ENCODE measurements at places on chromosomes 6 and 20.

DNA sequence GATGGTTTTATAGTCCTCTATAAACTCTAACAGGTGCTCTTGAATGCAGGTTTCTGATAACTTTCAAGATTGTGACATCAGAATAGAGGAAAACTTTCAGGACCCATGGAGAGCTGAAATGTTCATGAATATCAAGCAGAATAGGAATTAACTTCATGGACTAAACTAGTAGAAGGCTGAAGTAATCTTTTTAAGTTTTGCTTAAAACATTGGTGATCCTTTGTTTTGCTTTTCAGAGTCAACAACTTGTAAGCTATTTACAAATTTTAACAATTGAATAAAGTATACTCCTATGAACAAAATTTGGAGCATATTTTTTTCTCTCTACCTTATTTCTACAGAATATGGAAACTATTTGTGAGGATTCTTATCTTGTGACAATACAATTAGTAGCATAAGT lies 25.2 kb upstream of the GOPC start:
- no peak for DNase-seq

GRCh38 chr6:4413073-4413472 lies 277.7 kb upstream of the ECI2 start:
- DNase-seq = no peak

- DNase-seq = no peak
Measured at GRCh38 chr6:15912505-15913400, 216.1 kb upstream of the MYLIP start.

DNA sequence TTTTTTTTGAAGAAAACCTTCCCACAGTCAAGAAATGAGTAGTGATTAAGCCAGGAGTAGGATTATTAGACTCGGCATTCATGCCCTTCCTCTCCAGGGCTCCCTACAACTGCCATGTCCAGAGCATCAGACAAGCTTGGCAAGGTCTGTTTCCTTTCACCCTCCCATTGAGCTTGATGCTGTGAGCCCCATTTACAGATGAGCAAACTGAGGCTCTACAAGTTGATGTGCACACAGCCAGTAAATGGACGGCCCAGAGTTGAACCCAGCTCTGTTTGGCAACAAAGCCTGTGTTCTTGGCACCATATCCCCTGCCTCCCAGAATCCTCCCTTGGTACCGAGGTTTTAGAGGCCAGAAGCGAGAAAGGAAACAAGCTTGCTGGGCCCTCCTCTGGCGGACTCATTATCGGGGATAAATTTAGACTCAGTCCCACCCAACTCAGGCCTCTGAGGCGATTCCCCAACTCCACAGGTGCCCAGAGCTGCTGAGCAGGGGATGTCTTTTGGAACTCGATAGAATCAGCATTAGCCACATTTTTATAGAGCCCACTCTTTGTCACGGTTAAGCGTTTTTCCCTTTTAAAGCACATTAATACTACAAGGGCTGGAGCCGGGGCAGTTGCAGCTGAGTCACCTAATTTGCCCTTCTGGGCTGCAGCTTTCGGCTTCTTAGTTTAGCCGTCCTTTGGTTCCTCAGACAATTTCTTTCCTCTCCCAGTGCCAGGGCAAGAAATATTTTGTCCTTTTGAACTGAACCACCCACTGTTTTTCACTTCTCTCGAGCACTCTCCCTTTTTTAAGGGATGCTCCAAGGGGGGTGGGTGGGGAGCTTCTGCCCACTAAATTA lies 23.0 kb upstream of the NFATC2 start:
- no peak for DNase-seq

GRCh38 chr6:125729983-125730382 lies 19.4 kb upstream of the HEY2 start:
- no peak for DNase-seq

- no peak for DNase-seq
Measured at GRCh38 chr6:51472745-51473487, 614.5 kb downstream of the PKHD1 start.

DNA sequence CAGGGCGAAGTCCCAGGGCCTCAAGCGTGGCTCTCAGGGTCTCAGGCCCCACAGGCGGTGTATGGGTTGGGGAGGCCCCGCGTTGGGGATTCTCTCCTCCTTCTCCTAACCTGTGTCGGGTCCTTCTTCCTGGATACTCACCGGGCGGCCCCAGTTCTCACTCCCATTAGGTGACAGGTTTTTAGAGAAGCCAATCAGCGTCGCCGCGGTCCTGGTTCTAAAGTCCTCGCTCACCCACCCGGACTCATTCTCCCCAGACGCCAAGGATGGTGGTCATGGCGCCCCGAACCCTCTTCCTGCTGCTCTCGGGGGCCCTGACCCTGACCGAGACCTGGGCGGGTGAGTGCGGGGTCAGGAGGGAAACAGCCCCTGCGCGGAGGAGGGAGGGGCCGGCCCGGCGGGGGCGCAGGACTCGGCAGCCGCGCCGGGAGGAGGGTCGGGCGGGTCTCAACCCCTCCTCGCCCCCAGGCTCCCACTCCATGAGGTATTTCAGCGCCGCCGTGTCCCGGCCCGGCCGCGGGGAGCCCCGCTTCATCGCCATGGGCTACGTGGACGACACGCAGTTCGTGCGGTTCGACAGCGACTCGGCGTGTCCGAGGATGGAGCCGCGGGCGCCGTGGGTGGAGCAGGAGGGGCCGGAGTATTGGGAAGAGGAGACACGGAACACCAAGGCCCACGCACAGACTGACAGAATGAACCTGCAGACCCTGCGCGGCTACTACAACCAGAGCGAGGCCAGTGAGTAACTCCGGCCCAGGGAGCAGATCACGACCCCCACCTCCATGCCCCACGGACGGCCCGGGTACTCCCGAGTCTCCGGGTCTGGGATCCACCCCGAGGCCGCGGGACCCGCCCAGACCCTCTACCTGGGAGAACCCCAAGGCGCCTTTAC lies at the start of gene HLA-G:
TSS of gene HLA-G (plus strand) at position 247 of the 892 bp plus-strand sequence. CDS start at position 267, 20 bp downstream.
- DNase-seq = no peak

DNA sequence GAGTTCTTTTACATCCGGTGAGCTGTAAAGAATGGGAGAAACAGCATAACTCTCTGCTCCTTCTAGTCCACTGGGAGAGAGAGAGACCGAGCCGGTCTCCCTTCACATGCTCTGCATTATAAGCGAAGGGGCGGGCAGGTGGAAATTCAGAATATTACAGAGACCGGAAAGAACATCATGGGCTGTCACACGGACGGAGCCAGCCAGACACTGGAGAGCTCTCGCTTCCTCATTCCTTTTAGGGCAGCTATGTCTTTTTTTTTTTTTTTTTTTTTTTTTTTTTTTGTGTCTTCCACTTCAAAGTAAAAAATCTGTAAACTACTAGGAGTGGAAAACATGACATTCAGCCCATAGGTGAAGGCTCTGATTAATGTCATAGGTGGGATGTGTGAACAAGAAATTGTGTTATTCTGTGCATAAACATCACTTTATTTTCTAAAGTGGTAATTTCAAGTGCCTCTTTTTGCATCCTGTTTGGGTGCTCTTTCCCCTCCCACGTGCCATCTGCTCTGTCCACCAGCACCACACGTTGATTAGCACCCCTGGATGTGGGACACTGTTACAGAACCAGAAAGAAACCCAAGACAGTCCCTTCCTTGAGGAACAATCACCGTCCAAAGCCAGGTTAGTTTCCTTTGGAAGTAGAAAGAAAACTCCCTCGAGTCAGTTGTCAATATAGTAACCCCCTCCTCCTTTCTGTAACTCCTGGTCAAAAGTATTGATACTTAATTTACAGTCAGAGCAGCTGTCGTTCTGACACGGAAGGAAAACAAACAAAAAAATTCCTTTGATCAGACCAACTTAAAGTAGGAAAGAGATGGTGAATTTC lies at the start of gene TAGAP:
TSS of gene TAGAP (minus strand) at position 93 of the 829 bp plus-strand sequence. CDS start 845 bp downstream, outside the sequence.
- no peak for DNase-seq

- no peak for DNase-seq
Measured at GRCh38 chr6:107634324-107635056, 144.6 kb downstream of the SOBP start.

DNA sequence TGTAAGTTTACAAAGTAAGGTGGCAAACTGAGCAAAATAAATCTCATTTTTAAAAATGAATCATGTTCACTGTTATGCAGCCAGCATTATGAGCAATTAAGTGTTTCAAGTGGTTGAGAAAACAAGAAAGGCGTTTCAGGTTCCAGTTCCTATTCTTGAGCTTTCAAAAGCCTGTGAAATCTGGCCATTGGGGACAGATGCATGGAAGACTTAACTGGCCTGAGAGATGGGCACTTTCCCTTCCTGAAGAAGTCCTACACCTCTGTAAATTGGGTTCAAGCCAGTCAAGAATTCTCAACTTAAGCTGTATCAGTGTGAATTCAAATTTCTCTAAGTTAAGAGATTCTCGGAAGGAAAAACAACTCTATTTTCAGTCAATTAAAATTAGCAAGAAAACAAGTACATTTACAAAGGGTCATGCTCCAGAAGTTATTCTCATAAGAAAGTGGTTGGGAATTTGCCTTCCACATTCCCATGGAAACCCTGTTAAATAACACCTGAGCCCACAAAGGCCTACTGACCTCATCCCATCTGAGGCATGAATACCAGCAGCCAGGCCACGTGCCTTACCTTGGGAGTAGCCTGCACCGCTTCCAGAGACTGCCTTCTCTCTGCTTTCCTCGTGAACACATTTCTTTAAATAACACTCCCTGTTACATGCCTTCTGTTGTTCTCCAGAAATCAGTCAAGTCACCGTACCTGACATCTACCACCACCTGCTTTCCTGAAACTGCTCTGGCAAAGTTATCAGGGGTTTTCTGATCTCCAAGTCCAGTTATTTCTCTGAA lies 19.4 kb downstream of the MAP3K5 start:
- no peak for DNase-seq

- DNase-seq = no peak
Measured at GRCh38 chr6:149405823-149406765, 6.0 kb downstream of the SUMO4 start.

- DNase-seq = no peak
Measured at GRCh38 chr6:160960839-160961238, 30.7 kb upstream of the MAP3K4 start.

- no peak for DNase-seq
Measured at GRCh38 chr6:63549076-63549475, 23.2 kb upstream of the LOC128125822 start.

GRCh38 chr6:97282238-97282725 lies 734 bp downstream of the MMS22L start:
- no peak for DNase-seq

- peak; percentile 83 for DNase-seq
Measured at GRCh38 chr6:160041608-160042007, 72.7 kb downstream of the IGF2R start.

DNA sequence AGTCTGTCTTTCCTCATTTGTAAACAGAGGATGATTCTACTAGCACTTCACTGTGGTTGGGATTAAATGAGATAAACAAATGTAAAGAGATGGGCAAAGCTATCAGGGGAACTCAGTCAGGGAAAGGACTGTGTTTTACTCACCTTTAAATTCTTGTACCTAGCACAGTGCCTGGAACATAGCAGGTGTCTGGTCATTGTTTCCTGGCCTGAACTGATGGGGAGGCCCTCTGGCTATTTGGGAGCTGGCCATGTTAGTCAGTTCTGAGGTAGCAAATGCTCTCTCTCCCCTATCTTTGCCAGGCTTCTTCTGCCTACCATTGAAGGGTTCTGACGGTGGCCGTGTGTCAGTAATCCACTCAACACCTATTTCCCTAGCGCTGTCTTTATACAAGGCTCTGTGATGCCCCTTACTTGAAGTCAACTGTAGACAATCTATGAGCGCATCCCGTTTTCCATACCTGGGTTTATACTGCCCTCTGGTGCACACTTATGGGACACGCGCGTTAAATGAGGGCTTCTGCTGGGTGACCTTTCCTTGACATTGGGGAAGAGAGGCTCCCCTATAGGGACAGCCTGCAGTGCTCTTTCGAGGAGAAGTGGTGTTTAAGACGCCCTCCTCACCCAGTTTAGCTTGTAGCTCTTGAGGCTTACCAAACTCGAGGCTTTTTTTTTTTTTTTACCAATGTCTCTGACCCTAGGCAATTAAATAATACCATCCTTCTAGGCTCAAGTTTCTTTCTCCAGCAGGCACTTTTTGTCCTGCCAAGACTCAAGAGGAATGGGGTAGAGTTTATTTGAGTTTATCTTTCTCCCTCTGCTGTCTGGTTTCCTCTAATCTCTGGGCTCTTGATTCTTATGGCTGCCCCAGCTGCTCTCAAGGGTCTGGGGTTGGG lies 4.0 kb upstream of the SPATS1 start:
- no peak for DNase-seq

- DNase-seq = no peak
Measured at GRCh38 chr6:56033401-56033800, 158.0 kb upstream of the BMP5 start.

DNA sequence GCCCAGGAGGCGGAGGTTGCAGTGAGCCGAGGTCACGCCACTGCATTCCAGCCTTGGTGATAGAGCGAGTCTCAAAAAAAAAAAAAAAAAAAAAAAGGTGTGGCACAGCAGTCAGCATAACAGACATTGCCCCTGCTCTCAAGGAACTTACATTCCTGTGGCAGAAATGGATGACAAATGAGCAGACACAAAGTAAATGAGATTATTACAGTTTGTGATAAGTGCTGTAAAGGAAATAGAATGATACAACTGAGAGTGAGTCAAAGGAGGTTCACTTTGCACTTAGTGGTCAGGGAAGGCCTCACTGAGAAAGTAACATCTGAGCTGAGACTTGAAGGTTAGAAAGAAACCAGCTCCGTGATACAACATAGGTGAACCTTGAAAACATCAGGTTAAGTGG lies 36.4 kb downstream of the CEP250 start:
- DNase-seq = no peak

DNA sequence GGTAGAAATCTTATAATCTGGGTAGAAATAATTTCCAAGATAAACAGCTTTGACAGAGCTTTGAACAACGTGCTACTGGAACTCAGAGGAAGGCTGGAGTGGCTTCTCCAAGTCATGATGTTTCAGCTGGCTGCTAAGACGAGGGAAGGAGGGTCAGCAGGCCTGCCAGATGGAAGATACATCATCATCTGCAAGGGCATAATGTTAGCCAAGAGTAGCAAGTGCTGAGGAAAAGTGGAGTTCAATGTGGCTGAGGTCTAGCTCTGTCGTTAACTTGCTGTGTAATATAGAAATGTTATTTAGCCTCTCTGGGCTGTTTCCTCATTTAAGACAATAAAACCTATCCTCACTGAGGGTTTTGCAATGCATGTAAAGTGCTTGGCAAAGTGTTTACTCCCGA lies 35.1 kb downstream of the RGS17 start:
- DNase-seq = no peak

GRCh38 chr6:138422861-138423260 lies 18.8 kb downstream of the HEBP2 start:
- no peak for DNase-seq

DNA sequence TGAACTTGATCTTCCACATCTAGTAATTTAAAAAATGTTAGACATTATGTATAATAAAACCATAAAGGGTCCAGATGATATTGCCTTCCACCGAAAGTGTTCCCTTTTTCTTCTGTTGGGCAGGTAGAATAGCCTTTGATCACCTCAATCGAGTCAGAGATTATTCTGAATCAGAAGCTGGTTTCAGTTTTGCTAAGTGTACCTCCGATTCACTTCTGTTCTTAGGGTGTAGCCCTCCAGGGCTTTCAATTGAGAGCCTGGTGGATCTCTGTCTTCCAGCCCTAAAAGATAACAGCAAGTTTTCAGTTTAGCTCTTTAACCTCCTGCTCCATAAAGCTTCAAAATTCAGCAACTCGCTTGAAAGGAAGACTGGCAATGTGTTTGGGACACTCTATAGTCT lies 21.1 kb upstream of the AIG1 start:
- DNase-seq = no peak

Measured in mesenteric fat pad (tissue), 1 donor.